SW480 (cell line): ENCODE measurements at places on chromosomes 12 and 14.
A peak's percentile ranks its signal among the peaks of the same experiment; 100 is the strongest.

DNA sequence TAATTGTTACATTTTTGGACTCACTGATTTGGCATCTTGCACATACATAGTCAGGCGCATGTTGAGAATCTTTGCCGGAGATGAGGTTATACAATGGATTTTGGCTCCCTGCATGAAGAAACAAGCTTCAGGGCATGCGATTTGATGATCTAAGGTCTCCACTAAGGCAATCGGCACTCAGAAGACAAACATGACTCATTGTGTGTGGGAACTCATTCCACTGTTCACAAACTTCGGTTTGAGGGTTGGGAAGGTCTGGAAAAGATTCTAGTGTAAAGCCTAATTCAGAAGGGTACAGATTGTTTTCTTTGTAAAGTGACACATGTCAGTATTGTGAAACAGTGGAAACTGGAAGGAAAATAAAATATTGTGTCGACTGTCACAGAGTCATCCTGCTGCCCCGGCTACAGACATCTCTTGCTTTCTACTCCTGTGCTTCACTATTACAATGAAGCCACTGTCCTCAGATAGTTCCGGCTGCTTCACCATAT is 192.6 kb upstream of the HMGA2 start:
- peak; percentile 68 for DNase-seq

DNA sequence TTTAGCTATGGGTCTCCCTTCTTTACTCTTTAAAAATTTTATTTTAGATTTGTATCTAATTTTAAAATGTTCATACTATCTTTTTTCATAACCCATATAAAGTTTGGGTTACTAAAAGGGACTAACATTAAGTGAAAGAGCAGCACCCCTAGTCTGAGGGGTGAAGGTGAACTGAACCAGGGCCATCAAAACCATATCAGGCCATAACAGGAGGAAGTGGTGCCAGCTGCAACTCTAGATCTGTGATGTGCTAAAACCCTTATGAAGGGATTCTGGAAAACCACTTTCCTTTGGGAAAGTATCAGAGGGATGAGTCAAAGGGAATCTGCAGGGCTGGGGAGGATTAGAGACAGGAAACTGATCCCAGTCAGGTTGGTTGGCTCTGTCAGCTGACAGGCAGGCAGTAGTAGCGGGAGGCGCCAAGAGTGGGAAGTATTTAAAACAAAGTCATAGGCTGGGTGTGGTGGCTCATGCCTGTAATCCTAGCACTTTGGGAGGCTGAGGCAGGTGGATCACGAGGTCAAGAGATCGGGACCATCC is 162.5 kb downstream of the PPM1H start:
- peak; percentile 2 for DNase-seq

DNA sequence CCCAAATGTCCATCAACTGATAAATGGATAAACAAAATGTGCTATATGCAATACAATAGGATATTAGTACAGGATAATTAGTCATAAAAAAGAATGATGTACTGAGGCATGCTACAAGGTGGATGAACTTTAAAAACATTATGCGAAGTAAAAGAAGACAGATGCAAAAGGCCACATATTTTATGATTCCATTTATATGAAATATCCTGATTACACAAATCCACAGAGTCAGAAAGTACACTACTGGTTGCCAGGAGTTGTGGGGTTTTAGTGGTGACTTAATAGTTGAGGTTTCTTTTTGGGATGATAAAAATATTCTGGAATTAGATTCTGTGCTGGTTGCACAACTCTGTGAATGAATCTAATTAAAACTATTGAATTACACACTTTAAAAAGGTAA is 12.6 kb downstream of the TRIM9 start:
- DNase-seq = no peak

GRCh38 chr12:30564394-30564793 is 131.3 kb downstream of the IPO8 start:
- DNase-seq = no peak

DNA sequence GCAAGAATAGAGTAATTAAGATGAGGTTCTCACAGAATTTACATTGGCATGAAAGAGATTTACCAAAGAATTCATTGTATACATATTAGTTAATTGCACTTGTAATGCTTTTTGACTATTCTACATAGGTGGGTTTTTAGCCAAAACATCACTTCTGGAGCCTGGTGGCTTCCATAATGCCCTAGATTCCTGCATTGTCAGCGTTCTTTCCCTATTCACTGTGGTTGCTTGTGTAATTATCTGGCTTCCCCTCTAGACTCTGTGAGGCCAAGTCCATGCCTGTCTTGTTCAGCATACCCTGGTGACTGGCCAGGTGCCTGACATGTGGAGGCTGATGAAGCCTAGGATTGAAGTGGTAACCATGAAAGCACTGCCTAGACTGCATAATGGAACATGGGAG is 41.2 kb downstream of the TDP1 start:
- DNase-seq = no peak

GRCh38 chr14:32372154-32372553 is 43.1 kb downstream of the AKAP6 start:
- no peak for DNase-seq

DNA sequence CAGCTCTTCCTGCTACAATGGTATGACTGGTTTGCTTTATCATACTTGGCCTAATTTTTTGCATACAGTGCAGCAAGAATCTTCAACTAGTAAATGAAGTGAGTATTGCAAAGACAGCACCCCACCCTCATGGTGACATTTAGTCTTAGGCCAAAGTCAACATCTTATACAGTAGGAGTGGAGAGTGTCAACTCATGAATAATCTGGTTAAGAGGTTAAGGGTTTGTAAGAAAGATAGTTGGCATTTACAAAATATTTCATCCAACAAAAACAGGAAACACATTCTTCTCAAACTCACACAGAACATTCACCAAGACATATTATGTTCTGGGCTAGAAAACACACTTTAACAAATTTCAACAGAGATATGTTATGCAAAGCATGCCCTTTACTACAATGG is 2.2 kb upstream of the OAS1 start:
- no peak for DNase-seq

DNA sequence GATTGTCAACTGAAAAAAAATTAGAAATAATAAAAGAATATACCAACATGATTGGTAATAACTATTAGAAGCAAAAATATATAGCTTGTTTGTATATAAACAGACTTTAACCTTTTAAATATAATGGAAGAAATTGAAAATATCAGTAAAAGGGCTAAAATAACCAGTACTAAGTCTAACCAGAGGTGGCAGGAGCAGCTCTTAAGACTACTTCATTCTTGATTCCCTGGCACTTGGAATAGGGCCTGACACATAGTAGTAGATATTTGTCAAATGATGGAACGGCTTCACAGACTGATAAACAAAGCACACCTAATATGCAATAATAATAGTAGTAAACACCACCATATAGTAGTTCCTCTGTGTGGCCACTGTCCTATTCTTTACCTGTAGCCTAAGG is 9.4 kb downstream of the TMEM63C start:
- no peak for DNase-seq

GRCh38 chr14:49933704-49934103 is 40.8 kb downstream of the ARF6 start:
- no peak for DNase-seq

DNA sequence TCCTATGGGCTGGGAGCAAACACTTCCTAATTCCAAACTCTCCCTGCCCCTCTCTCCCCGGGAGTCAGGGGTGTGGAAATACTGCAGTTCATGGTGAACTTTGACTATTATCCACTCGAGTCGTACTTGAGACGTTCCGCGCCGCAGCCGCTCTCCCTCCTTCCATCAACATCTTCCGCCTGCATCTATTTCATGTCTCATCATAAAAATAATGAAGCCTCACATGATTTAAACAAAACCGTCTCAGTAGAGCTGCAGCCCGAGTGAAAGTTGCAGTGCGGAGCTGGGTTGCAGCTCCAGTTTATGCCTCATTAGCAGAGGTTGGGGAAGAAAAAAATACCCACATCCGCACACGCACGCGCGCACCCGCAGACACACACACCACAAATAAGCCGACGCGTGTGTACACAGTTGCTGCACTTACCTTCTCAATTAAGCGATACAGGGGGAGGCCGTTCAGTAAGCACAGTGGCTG is 283 bp downstream of the LMO3 start:
- peak; percentile 36 for DNase-seq

DNA sequence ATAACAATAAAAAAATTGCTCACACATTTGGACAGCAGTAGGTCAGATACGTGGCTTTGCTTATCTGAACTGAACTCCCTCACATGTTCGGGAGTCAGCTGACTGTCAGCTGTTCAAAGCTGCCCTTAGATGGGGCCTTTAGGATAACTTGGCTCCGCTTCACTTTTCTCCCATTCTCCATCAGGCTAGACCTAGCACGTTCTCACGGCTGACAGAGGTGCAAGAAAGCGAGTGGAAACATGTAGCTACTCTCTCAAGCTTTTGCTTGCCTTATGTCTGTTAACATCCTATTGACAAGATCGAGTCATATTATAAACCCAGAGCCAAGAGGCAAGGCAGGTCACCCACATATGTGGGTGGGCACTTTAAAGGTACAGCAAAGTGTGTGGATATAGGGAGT is 112.0 kb upstream of the PDZRN4 start:
- DNase-seq = no peak

DNA sequence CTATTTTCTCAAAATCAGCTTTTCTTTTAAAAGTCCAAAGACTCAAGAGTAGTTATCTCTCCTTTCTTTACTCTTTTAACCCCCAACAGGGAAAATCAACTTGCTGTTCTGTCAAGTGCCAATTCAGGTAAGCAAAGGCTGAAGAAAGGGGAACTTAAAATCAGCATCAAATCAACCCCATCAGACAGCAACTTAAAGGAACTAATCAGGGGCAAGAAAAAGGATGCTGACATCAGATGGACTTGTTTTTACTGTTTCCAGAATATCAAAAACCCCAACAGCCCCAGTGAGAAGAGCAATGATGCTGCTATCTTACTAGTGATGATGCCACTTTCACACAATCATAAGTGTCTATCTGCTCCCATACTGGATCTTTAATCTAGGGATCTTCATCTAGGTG is 3.4 kb downstream of the BAZ2A start:
- DNase-seq = no peak

GRCh38 chr12:1836854-1837421 is 16.6 kb downstream of the LRTM2 start:
- no peak for DNase-seq

- DNase-seq = peak; percentile 88
Observed at GRCh38 chr14:104689109-104689880, at the start of gene INF2. Gene INF2 (plus strand): TSS chr14:104689618. CDS start chr14:104701366, 11,748 bp downstream.

GRCh38 chr12:103758310-103759089 is 82.5 kb downstream of the NT5DC3 start:
- no peak for DNase-seq

DNA sequence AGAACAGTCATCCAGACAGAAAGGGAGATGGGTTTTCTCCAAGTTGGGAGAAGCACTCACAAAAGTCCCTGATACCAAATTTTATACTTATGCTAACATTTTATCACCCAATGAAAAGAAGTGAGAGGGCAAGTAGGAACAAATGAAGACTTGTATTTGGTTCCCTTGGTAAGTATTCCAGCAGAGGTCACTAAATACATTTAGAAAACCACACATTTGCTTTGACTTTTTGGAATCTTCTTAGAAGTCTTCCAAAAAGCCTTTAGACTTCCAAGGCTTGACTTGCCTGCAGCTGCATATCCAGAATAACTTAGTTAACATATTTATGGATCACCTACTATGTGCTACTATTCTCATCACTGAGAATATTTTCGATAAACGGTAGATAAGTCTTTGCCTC is 3.1 kb upstream of the GYS2 start:
- DNase-seq = peak; percentile 20

DNA sequence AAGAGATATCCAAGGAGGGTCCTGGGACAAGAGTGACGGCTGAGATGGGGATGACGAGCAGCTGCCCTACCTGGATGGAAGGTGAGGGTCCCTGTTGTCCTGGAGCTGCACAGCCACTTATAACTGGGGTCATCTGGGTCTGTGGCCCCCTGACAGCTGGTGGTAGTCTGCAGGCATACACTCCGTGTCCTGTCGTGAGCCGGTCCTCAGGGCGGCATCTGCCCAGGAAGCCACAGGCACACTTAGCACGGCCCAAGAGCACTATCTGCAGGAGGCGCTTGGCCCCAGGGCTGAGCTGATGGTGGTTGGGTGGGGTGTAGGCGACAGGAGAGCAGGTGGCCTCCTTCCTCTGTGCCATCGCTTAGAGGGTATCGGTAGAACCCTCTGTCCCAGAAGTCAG is 248.1 kb downstream of the CACNA1C start:
- no peak for DNase-seq

- no peak for DNase-seq
Observed at GRCh38 chr12:97142737-97143410, 235.8 kb downstream of the NEDD1 start.

DNA sequence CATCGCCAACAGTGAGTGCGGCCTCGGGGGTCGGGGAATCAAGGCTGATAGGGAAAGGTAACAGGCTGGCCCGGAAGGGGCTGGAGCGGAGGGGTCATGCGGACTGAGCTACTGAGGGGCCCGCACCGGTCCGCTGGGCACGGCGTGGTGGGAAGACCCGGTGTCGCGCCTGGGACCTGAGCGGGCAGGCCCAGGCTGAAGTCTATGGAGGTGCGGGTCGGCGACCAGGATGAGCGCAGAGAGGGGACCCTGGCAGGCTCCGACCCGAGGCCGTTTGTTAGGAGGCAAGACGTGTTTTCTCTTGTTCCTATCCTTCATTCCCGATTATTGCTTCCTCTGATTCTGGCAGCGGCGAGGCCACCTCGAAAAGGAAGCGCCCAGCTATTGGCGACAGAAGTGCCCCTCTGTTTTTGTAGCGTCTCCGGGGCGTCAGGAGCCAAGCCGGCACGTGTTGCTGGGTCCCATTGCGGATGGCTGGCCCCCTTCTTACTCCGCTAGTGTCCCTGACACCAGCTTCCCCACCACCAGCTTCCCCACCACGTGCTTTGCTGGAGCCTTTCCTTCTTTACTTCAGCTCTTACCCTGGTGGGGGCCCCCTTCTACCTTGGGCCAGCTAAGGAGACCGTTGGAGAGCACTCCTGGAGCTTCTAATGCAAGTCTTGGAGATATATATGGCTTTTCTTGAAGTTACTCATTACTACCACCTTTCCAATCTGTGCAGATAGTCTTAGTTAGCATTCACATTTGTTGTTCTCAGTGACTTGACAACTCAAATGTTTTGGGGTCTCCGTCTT is 653 bp downstream of the PA2G4 start:
- peak; percentile 22 for DNase-seq

GRCh38 chr14:57834961-57835360 is 30.9 kb downstream of the SLC35F4 start:
- no peak for DNase-seq

GRCh38 chr14:84671776-84672175 is 858.2 kb upstream of the FLRT2 start:
- no peak for DNase-seq

- DNase-seq = no peak
Observed at GRCh38 chr12:46404225-46404631, 31.7 kb upstream of the SLC38A2 start.
